ENCODE measurements at places on chromosomes 13 and 19.

DNA sequence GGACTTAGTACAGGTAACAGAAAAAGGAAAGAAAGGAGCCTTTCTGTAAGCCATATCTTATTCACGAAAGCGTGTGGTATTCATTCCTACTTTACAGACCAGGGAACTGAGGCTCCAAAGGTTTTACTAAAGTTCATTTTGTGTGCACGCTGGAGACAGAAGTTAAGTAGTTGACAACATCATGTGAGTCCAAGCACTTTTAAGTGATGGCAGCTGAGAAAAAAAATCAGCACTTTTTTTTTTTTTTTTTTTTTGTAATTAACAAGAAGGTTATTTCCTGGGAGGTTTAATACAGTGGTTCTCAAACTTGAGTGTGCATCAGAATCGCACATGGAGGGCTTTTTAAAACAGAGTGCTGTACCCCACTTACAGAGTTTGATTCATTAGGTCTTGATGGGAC, 2.0 kb downstream of the DNAJC3 start:
- no peak for DNase-seq

- DNase-seq = no peak
Observed at GRCh38 chr13:25778365-25778764, 273.5 kb downstream of the SHISA2 start.

DNA sequence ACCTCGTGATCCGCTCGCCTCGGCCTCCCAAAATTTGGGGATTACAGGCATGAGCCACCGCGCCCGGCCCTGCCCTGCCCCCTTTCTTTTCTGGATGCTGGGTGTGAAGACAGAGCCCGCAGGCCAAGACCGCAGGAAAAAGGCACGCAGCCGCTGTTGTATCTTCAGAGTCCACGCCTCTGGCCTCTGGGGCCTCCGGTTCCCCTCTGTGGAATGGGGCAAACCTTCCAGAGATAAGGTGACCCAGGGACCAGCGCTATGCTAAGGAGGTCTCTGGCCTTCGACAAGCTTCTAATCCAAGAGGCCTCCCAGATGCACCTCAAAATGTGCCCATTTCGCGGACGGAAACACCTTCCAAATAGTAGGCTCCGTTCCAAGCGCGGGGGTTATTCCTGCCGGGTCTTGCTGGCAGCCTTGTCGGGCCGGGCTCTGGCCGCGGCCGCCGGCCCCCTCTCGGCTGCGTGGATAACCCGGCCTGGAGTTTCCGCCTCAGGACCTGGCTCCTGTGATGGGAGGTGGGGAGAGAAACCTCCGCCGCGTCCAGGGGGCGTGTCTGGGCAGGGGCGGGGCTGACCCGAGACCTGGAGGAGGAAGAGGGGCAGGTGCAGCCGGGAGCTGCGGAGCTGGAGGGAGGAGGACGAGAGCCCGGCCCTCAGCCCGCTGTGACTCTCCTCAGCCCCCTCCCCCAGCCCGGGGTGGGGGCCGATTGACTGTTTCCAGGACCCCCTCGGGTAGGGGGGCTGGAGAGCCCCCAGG, 13.1 kb downstream of the TJP3 start:
- peak; percentile 76 for DNase-seq

GRCh38 chr13:75889427-75889826, 253.3 kb downstream of the LMO7 start:
- DNase-seq = no peak

GRCh38 chr19:56681702-56682101, 10.1 kb upstream of the ZNF835 start:
- DNase-seq = no peak

DNA sequence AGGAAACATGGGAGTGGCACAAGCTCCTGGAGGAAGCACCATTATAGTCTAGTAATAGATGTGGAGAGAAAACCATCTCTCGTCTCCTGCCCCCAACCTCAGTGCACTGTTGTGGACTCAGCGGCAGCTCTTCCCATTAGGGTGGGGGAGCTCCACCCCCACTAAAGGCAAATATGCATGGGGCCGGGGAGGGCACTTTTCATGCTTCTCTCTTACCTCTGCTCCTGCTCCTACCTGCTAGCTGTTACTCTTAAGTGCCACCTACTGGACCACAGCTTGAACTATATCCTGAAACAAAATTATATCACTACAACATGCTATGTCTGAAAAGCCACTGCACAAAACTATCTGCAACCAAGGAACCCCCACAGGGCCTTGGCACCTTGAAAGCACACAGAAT, 112.6 kb upstream of the DACH1 start:
- DNase-seq = no peak

GRCh38 chr13:19155321-19155861, 26.2 kb downstream of the TUBA3C start:
- DNase-seq = no peak

- no peak for DNase-seq
Observed at GRCh38 chr19:15417699-15418098, 1.1 kb downstream of the AKAP8L start.

DNA sequence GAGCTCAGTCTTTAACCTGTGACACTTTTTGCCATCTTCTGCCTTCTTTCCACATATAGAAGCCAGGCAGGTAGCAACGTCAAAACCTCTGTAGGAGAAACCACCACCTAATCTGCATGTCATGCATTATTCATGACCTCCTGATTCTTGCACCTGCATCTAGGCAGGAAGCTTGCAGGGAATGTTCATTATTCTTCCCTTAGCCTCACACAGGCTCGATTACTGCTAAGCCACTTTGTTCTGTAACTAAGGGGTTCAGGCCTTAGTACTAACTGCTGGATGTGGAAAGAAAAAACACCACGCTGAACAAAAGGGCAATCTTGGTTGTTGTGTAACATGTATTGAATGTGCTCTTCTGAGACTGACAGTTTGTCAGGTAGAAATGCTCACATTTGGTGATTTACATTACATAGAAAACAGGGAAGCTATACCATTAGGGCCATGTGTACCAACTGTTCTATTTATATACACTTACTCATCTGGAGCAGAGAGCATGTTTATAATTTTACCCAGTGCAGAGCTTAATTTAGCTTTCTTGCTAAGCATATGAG, 366.9 kb downstream of the KLF12 start:
- DNase-seq = no peak

DNA sequence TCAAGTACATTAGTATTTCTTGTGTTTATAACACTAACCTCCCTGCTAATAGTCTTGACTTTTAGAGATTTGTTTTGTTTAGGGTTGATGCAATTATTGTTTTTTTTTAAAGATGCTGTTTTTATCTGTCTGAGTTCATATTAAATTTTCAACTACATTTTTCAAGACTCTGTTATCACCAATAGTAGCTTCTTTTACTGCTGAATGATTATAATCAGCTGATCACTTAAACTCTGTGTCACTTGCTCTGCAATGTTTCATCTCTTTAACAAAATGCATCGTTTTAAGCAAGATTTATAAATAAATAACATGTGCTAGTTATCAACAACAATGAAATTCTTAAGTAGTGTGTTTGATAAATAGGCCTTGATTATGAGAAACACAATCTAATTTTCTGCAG, 920.9 kb upstream of the PCDH20 start:
- no peak for DNase-seq

GRCh38 chr19:776549-776948, 20.7 kb upstream of the PTBP1 start:
- DNase-seq = no peak

DNA sequence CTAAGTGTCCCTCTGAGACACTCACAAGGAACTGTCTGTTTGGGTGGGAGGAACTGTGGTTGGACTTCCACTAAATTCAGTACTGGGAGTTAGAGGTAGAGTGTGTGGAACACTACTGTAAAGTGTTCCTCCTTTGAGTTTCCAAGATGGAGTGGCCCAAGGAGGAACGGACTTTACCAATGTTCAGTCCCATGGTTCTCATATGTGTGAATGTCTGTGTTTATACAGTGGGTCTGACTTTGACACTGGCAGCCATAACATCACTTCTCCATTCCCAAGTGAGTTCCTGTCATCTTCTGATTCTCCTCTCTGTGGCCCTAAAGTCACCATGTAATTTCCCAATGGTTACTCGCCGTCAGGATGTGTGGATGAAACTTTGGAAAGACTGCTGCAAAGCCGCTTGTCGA, 136.8 kb upstream of the SERP2 start:
- no peak for DNase-seq

DNA sequence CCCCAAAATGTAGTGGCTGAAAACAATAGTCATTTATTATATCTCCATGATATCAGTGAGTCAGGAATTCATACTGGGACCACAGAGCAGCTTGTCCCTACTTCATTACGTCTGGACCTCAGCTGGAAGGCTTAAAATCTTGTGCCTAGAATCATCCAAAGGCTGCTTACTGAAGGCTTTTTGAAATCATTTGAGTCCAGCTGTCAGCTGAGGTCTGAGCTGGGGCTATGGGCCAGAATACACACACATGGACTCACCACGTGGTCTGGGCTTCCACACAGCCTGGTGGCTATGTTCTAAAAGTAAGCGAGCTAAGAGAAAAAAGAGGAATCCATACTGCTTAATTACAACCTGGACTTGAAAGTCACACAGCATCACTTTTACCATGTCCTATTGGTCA, 209.2 kb downstream of the KCTD12 start:
- no peak for DNase-seq

All from activated gamma-delta T cell treated with anti-CD3 and anti-CD28 coated beads, Interleukin-2, amount 50 U/mL, for 16 hours (primary cell).